ENCODE measurements at places on chromosomes 16 and 17.

- no peak for DNase-seq
These were observed 49.2 kb downstream of the CRISPLD2 start for GRCh38 chr16:84868829-84869472.

- no peak for DNase-seq
These were observed at the start of gene ADORA2B for GRCh38 chr17:15944759-15945526. Gene ADORA2B (plus strand): TSS chr17:15945130. CDS start chr17:15945249, 119 bp downstream.

DNA sequence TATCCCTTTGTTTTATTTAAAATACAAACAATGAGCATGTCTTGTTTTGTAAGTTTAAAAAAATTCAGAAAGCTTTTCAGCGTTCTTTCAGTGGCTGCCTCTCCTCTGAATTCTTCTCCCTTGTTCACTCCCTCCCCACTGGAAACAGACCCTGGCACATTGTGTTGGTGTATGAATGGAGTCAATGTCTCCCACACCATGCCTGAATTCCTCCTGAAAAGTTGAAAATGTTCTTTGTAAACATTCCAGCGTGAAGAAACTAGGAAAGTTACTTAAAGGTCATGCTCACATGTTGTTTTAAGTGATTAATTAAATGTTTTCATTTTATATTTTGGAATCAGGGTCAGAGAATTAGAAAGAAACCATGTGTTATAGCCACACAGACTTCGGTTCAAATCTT lies 136.9 kb upstream of the DYNLRB2 start:
- no peak for DNase-seq

DNA sequence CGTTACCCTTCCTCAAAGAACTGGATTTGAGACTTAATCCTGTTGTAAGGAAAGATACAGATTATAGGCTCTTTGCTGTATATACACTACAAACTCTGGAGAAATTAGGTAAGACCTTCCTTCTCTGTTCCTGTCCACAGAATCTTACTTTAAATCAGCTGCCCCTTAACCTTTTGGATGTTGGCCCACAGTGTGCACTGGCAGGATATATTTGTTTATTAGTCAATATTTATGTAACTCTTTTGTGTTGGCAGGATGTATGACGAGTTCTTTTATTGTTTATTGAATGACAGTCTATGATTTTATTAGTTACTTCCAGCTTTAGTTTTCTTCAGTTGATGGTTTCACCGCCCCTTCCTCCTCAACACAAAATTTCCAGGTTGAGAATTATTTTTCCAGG lies 19.7 kb downstream of the LRRC36 start:
- DNase-seq, result no peak

GRCh38 chr17:73595479-73595878 lies 48.8 kb downstream of the SDK2 start:
- DNase-seq, result no peak

- DNase-seq, result no peak
These were observed 42.6 kb downstream of the TENT4B start for GRCh38 chr16:50195756-50196155.

DNA sequence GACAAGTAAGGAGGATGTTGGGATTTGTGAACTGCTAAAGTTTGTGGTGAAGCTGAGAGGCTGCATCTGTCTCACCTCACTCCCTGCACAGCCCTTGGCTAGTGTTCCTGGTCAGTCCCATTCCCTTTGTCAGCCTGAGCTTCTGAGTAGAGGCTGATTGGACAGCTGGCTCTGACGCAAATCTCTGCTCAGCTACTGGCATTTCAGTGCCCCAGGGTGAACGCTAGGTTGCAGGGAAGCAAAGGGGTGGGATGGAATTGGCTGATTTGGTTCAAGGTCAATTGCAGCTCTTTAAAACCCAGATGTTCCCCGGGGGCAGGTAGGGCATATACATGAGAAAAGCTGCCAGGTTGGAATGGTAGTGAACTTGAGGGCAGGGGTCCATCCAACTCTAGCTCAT lies 23.1 kb upstream of the CNOT1 start:
- no peak for DNase-seq

DNA sequence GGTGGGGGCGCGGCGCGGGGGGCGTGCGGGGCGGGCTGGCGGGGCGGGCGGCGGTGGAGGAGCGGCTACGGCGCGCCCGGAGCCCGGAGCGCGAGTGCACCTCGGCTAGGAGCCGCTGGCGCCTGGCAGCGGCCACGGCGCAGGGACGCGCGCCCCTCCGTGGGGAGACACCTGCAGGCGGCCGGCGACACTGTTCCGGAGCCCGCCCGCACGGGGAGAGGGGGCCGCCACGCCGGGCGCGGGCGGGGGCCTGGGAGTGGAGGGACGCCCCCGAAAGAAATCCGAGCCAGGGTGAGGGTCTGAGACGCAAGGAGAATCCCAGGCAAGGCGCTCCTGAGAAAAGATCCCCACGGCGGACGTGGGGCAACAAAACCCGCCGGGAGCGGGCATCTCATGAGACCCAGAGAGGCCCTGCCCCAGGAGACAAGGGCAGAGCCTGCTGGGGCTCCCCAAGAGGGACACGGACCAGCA lies at the start of gene GSG1L:
Gene GSG1L (minus strand): TSS at position 124 of the 471 bp plus-strand sequence. CDS start 290 bp downstream, outside the sequence.
- DNase-seq, result no peak

DNA sequence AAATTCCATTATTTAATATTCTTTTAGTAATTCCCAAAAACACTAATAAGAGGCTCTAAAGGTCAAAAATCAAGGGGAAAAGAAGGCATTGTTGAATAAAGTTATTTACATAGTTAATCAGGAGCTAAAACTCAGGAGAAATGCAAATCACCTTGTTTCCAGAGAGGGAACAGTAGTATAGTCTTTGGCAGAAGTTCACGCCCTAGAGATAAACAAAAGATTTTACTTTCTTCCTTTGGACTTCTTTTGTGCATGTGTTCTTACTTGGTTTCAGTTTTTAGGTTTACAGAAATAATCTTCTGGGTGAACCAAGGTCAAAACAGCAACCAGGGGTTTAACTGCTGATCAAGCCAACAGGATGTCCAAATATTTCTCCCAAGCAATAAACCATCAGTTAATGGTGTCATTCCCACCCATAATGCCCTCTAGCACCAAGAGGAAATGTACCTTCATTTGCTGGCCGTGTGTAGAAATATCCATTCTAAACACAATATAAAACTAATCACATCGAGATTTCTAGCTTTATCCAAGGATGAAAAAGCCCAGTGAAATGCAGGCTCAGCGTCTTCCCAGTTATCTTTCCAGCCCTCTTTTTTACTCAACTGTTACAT lies 518.8 kb upstream of the SOX9 start:
- no peak for DNase-seq

DNA sequence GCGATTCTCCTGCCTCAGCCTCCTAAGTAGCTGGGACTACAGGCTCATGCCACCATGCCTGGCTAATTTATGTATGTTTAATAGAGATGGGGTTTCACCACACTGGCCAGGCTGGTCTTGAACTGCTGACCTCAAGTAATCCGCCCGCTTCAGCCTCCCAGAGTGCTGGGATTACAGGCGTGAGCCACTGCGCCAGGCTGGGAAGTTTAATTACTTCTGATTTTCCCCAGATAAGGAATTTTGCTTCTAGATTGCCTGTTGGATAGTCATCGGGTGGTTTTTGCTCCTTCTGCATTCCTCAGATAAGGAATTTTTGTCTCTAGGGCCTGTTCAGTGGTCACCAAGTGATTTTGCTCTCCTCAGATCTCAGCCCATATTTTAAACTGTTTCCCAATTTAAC lies 112.5 kb downstream of the MAP2K4 start:
- no peak for DNase-seq

DNA sequence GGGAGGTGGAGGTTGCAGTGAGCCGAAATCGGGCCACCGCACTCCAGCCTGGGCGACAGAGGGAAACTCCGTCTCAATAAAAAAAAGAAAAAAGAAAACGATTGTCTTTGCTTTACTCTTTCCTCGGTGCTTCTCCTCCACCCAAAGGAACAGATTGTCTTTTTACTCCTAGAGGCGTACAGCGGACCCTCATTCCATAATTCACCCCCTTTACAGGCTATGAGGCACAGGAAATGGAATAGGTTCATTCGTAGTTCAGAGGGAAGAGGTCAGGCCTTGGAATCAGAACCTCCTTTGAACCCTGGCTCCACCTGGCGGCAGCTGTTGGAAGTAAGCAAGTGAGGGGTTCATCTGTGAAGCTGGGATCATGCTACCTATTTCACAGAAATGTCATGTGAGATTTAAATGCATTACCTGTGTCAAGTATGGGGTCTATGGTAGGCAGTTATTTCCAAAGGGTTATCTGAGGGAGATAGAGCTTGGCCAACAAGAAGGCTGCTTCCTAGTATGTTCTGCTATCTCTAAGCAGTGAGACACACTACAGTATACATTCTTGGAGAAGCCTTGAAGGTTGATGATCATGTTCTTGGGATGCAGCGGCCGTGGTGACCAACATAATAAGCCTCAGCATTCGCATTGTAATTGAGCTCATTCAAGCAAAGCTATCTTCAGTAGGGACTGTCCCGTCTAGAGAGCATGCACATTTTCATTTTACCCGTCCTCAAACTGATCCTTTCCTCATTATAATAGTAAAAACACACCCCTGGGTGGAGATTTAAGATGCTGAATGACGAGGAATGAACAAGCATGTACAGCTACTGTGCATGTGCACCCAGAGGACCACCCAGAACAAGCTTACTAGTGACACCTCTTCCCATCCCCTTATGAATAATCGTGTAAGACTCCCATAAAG lies 18.7 kb upstream of the ZNF689 start:
- peak; percentile 83 for DNase-seq

- no peak for DNase-seq
These were observed 748 bp downstream of the SMTNL2 start for GRCh38 chr17:4584917-4585637.

- DNase-seq, result no peak
These were observed 23.6 kb downstream of the CNTROB start for GRCh38 chr17:7955414-7956227.

DNA sequence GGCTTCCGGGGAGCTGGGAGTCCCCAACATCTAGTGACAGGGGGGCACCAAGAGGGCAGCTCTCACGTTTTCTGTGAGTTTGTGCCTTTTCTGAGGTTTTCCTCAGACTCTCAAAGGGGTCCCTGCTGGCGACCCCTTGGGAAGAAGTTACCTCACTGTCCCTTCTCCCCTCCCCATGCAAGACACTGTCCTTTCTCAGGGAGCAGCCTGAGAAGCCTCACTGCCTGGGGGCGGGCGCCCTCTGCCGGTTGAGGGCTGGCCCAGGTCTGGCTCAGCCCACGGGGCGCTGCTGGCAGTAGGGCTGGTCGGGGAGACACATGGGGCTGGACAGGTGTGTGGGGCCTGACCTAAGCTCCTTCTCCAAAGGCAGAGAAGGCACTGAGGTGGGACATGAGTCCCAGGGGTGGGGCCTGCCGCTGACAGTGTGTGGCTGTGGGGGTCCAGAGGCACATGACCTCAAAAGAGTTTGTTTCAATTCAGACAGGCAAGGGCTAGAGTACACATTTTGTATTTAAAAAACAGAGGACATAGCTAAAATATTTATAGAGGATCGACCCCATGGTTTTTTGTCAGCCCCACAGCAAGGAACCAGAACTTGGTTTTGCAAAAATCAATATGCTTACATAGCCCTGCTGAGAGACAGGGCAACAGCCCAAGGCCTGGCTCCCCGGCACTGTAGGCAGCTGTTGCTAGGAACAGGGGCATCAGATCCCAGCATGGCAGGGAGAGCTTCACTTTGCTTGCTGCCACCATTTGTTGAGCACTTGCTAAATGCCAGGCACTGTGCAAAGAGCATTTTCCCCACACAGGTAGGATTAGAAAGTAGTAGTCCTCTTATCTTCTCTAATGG lies 18.5 kb upstream of the ALDH3A1 start:
- DNase-seq, result peak; percentile 65

DNA sequence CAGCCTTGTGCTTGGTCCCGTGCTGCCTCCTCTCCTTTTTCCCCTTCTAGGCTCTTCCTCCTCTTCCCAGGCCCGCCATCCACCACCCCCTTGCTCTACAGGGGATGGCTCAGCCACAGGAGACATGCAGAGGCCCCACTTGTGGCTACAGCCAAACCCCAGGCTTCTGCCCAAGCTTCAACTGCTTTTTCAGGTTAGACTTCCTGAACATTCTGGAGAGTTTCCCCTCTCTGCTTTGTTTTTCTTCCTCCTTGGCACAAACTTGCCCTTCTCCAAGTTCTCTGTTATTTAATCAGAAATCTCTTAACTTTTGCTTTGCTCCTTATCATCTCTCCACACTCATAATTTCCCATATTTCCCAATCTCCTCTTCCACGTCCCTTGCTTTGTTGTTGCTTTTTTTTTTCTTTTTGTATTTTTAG lies 18.3 kb upstream of the HAS3 start:
- DNase-seq, result no peak

DNA sequence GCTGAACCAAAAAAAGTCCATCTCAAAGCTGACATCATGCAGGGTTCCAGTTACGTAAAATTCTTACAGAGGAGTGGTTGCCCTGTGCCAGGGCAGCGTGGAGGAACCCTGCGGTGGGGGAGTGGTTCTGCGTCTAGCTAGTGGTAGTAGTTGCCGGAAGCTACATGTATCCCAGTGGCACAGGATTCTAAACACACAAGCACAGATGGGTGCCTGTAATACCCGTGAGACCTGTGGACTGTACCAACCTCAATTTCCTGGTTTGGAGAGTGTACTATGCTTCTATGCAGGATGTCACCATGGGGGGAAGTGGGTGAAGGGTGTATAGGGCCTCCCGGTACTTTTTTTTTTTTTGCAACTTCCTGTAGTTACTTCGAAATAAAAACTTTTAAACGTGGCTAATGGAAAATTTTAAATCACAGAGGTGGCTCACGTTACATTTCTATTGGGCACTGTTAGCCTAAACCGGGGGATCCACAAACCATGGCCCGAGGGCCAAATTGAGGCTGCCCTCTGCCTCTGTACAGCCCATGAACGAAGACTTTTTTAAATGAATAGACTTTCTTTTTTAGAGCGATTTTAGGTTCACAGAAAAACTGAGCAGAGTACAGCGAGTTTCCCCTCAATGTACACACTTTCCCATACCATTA lies 38.5 kb downstream of the TBC1D16 start:
- DNase-seq, result peak; percentile 59

DNA sequence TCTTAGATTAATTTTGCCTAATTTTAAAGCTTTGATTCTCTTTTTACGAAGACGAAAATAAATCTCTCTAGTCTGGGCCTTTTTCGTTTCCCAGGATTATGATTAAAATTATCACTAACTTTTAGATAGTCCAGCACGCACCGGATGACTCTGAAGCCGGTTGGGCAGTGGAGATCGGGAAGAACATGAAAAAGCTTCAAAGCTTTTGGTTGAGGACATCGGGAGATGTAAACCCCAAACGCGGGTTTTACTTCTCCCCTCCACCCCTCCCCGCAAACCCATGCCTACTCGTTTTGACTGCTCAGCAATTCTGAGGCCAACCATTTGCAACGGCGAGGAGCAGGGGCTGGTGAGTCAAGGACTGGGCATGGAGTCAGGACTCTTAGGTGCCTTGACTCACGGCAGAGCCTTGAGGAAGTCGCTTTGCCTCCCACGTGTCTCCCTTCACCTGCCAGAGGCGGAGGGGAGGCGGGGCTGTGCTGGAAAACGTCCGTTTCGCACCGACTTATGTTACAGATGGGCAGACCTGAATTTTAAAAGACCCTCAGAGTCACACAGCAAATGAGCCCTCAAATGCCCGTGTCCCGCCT lies 989 bp upstream of the DUSP14 start:
- peak; percentile 18 for DNase-seq

- DNase-seq, result no peak
These were observed 12.4 kb downstream of the CHMP1A start for GRCh38 chr16:89645122-89645521.

Measured in central memory CD8-positive, alpha-beta T cell (primary cell).